Effector memory CD8-positive, alpha-beta T cell (primary cell): ENCODE measurements at places on chromosomes 7 and 10.

DNA sequence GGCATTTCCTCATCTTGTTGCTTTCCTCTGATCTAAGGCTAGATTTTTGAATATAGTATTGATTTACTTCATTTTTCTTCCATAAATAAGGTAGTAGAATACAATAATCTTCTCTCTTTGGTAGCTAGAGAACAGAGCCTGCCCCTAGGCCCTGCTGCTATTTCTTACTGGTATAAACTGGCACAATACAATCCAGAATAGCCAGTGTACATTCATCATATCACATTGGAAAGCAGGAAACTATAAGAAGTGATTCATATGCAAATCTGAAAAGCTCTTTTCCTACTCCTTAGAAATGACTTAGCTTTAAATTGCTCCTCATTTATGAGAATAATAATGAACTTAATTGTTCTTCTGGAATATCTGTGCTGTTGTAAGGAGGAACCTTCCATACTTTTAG is 100.2 kb downstream of the KCND2 start:
- H3K4me1 ChIP-seq = no peaks in the 10 kb centered on the region
- no peak for DNase-seq
- H3K27me3 ChIP-seq = no peaks in the 10 kb centered on the region
- H3K36me3 ChIP-seq = no peaks in the 10 kb centered on the region

DNA sequence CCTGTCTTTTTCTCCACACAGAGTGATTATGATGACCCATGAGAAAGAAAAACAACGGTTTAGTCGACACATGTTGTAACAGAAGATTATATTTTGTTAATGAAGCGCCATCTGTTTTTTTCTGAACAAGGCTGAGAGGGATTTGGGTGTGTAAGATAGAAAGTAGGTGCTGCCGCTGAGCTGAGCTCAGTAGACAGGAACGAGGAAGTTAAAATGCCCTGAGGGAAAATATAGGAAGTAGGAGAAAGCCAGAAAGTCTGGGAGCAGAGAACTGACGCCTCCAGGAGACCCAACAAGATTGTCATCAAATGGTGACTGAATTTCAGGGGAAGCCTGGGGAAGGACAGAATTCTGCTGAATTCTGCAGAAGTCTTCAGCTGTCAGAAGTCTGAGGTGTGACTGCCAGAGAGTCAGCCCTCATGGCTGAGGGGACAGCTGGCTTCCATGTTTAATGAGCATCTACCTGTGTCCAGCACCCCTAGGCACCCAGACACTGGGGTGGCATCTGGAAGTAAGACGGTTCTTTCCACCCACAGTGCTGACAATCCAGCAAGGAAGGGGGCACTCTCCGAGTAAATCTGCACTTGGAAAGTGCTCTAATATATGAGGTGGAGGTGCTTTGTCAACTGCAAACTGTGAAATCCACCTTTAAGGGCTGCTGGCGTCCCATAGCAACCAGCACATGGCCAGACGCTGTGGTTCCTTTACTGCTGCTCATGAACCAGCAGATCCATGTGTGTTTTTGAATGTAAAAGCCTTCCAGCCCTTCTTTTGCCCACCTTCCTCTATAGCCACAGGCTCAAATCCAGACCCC is 12.5 kb upstream of the TSPAN15 start:
- no peaks in the 10 kb centered on the region for H3K4me1 ChIP-seq
- DNase-seq = no peak
- H3K36me3 ChIP-seq = no peaks in the 10 kb centered on the region
- H3K4me3 ChIP-seq = no peak overlapping the region
- H3K27me3 ChIP-seq = peaks cover 54% of the 10 kb centered on the region

- no peak overlapping the region for H3K4me3 ChIP-seq
- H3K4me1 ChIP-seq = no peaks in the 10 kb centered on the region
- no peak for DNase-seq
These were observed 673.4 kb downstream of the AUTS2 start for GRCh38 chr7:70271617-70272081.

GRCh38 chr10:89390476-89391225 is 1.8 kb upstream of the IFIT1 start:
- H3K4me1 ChIP-seq = peaks cover 10% of the 10 kb centered on the region
- DNase-seq = no peak
- no peaks in the 10 kb centered on the region for H3K27me3 ChIP-seq
- peak overlapping the region; percentile 20 for H3K27ac ChIP-seq
- peaks cover 9% of the 10 kb centered on the region for H3K36me3 ChIP-seq
- H3K4me3 ChIP-seq = no peak overlapping the region

DNA sequence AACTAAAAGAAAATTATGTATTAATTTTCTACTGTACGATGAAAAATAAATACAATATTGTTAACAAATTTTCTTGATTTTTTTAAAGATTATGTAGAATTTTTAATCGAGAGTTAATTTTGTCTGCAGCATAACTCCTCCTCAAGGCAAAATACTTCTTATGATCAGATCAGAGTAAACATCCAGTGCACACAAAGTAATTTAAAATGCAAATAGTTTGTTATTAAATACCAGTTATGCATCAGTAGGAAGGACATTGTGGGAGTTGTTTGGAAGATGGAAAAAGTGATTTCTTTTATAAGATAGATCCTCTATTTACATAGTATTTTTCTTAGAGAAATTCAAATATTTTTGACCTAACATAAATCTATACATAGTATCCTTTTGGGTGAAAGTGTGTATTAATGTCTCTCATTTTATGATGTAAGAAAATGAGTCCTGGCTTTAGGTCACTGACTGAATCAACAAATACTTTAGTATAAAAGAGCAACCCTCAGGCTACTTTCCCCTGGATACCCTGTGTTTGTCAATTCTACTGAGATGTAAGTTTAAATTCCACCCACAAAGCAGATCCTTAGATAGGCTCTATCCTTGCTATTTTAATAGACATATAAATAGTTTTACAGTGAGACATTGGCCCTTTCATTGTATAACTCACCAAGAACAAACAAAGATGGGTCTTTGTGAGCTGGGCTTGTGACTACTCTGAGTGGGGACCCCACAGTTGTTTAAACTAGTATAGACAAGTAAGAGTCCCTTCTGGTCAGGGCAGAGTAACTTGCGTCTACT is 1133.7 kb downstream of the GATA3 start:
- peaks cover 34% of the 10 kb centered on the region for H3K27me3 ChIP-seq
- no peak overlapping the region for H3K27ac ChIP-seq
- H3K36me3 ChIP-seq = no peaks in the 10 kb centered on the region
- H3K4me3 ChIP-seq = no peak overlapping the region
- DNase-seq = no peak

DNA sequence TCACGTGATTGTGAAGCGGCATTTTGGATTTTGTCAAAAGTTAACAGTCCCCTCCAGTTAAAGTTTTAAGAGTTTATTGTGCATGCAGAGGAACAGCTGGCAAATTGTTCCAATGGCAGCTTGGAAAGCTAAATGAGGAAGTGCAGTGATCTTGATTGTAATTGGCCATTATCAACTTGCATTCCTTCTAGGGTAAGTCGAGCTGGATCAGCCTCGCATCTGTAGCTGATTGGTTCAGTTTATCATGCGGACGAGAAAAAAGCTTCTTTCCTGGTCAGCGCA is 566 bp downstream of the ZNF789 start:
- H3K4me3 ChIP-seq = peak overlapping the region; percentile 100
- H3K36me3 ChIP-seq = peaks cover 38% of the 10 kb centered on the region
- H3K27ac ChIP-seq = peak overlapping the region; percentile 96
- H3K4me1 ChIP-seq = peaks cover 26% of the 10 kb centered on the region

DNA sequence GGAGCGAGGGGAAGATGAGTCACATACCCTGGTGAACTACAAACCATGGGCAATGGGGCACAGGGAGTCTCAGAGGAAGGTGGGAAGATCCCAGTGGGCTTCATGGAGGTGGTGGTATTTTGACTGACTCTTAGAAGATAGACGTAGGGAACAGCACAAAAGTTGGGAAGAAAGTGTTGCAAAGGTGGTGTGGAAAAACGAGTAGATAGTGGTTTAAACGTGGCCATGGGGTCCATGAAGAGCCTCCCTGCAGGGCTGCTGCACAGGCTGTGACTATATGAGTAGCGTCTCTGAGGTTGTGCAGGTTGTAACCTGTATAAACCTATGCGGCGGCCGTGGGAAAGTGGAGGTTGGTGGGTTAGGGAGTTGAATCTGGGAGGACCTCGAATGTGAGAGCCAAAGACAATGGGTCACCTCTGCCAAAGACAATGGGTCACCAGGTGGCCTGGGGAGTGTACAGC is 13.8 kb downstream of the LZTS2 start:
- peaks cover 35% of the 10 kb centered on the region for H3K27me3 ChIP-seq
- no peak overlapping the region for H3K4me3 ChIP-seq
- H3K27ac ChIP-seq = no peak overlapping the region
- H3K36me3 ChIP-seq = peaks cover 6% of the 10 kb centered on the region
- peaks cover 19% of the 10 kb centered on the region for H3K4me1 ChIP-seq

- H3K4me1 ChIP-seq = peaks cover 10% of the 10 kb centered on the region
- peaks cover 36% of the 10 kb centered on the region for H3K27me3 ChIP-seq
- peaks cover 3% of the 10 kb centered on the region for H3K36me3 ChIP-seq
- H3K4me3 ChIP-seq = no peak overlapping the region
- DNase-seq = no peak
- no peak overlapping the region for H3K27ac ChIP-seq
These were observed 276.4 kb downstream of the TCF7L2 start for GRCh38 chr10:113226399-113226798.

DNA sequence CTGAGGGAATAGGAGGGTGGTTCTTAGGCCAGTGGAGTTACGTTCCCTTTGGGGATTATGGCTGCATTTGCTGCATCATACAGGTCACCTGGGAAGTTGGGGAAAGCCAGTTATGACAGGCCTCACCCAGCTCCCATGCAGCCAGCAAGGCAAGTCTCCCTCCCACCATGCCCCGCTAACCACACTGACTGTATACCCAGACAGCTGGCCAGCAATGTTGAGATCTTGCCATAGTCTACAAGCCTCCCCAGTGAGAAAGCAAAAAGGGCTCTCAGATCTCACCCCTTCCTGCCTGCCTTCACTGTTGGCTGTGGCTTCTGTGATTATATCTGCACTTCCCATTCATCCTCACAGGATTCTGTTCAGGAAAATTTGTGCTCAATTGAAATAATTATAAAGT is 133.3 kb upstream of the HGF start:
- peaks cover 3% of the 10 kb centered on the region for H3K36me3 ChIP-seq
- no peaks in the 10 kb centered on the region for H3K4me1 ChIP-seq
- no peak for DNase-seq
- H3K4me3 ChIP-seq = no peak overlapping the region
- H3K27me3 ChIP-seq = no peaks in the 10 kb centered on the region

DNA sequence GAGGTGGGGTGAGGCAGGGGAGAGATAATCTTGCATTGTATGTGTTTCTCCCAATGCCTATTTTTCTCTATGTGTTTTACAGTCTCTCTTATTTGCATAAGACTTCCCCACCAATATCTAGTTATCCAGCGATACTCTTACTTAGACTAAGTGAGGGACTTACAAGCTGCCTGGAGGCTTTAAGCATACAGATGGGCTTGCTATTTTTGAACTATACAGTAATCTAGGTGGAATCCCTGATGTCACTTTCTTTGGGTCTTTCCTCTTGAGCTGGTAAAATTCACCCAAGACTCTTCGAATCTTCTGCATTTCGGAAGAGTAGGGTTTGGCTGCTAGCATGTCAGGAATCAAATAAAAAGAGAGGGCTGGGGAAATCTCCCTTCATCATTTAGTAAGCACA is 76.6 kb downstream of the NDUFB2 start:
- H3K36me3 ChIP-seq = peaks cover 37% of the 10 kb centered on the region
- H3K27me3 ChIP-seq = no peaks in the 10 kb centered on the region
- H3K4me1 ChIP-seq = no peaks in the 10 kb centered on the region
- peak overlapping the region; percentile 52 for H3K27ac ChIP-seq
- no peak overlapping the region for H3K4me3 ChIP-seq
- DNase-seq = no peak

DNA sequence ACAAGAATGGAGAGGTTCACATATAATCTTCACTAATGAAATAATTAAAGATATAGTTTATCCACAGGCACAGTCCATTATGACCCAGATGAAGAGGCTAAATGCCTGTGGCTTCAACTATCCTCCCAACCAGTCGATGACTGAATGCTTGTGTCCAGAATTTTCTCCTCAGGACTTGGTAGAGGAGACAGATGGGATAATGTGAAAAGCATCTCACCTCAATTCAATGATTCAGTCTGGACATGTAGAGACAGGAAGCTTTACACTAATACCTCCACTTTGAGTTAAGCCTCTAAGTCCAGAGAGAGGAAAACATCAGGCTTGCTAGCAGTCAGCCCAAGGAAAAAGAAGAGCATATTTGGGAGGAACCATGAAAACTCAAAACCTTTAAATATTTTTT is 59.1 kb upstream of the COL1A2 start:
- no peaks in the 10 kb centered on the region for H3K36me3 ChIP-seq
- no peak for DNase-seq
- no peak overlapping the region for H3K27ac ChIP-seq
- no peak overlapping the region for H3K4me3 ChIP-seq
- H3K27me3 ChIP-seq = no peaks in the 10 kb centered on the region

- no peak overlapping the region for H3K4me3 ChIP-seq
- no peaks in the 10 kb centered on the region for H3K36me3 ChIP-seq
- no peaks in the 10 kb centered on the region for H3K27me3 ChIP-seq
- no peaks in the 10 kb centered on the region for H3K4me1 ChIP-seq
- no peak overlapping the region for H3K27ac ChIP-seq
- no peak for DNase-seq
These were observed 242.2 kb downstream of the TSPAN12 start for GRCh38 chr7:120615703-120616102.

DNA sequence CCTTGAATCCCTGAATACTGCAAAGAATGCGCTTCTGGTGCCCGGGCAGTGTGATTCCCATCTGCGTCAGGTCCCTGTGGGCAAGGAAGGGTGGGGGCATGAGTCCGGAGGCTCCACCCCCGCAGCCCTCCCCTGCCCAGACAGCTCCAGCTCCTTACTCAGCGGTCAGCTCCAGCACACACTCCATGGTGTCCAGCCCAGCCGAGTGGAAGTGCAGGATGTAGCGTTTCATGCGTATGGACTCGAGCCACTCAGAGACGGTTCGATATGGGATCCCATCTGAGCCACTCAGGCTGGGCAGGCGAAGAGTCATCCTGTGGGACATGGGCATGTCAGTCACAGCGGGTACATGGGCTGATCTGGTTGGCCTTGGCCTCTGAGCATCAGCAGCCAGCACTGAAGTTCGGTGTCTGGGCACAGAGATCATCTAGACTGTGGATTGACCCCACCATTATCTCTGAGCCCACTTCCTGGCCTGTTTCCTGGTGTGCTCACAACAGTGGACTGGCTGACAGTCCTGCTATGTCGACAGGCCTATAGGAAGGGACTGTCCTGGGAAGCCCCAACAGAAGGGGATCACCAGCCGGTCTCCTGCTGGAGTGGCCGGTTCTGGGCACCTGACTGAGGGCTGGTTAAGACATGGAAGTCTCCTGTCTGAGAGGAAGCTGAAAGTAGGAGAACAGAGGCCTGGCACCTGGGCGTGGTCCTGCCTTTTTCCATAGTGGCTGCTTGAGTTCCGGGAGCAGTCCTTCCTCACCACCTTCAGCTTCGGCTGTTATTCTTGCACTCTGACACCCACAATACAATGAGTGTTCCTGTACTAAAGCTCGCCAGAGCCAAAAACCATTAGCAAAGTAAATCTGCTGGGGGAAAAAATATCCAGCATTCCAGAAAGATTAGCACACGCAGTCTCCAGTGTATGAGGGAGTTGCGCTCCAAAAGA is 10.6 kb downstream of the ZYX start:
- peaks cover 27% of the 10 kb centered on the region for H3K36me3 ChIP-seq
- no peak overlapping the region for H3K4me3 ChIP-seq
- H3K27ac ChIP-seq = no peak overlapping the region
- peaks cover 19% of the 10 kb centered on the region for H3K4me1 ChIP-seq
- no peaks in the 10 kb centered on the region for H3K27me3 ChIP-seq
